D721Med (cell line): ENCODE measurements at places on chromosomes 13 and 19.

GRCh38 chr13:45297456-45298205 lies 43.4 kb downstream of the TPT1 start:
- DNase-seq = no peak

- DNase-seq = no peak
These were observed 9.3 kb upstream of the HIF3A start for GRCh38 chr19:46287585-46287984.

DNA sequence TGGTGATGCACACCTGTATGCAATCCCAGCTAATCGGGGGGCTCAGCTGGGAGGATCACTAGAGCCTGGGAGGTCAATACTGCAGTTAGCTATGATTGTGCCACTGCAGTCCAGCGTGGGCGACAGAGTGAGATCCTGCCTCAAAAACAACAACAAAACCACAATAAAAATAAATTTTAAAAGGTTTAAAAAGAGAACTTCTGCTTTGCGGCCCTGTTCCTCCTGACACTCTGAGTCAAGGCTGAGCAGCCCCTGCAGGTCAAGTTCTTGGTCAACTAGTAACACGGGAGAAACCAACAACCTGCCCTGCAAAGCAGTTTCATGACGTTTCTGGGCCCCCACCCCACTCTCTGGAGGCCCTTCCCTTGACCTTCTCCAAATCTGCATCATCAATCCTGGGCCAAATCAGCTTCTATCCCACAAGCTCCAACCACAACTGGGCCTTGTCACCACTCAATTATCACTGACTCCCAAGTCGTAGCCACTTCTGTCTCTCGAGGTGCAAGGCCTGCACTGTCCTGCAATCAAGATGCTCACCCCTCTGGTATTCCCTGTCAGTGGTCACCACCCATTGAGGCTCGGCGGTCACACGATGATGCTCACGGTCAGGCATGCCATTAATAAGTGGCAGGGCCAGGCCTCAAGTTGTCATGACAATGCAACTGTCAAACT lies 7.5 kb downstream of the ELAVL1 start:
- no peak for DNase-seq

DNA sequence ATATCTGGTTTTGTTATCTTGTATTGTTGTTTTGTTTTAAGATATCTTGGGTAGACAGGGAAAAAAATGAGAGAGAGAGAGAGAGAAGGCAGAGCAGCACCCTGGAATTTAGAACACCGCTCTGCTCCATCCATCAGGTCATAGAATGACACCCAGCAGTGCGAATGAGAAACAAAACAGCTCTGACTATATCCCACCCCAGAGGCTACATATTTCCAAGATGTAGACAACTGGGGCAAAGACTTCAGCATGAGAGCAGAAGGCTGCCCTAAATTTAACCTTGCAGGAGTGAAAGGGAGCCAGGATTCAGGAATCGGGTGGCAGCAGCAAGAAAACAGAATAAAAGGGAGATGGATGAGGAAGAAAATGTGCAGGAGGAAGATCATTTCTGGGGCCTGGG lies 46.5 kb downstream of the TNFSF13B start:
- DNase-seq = no peak

DNA sequence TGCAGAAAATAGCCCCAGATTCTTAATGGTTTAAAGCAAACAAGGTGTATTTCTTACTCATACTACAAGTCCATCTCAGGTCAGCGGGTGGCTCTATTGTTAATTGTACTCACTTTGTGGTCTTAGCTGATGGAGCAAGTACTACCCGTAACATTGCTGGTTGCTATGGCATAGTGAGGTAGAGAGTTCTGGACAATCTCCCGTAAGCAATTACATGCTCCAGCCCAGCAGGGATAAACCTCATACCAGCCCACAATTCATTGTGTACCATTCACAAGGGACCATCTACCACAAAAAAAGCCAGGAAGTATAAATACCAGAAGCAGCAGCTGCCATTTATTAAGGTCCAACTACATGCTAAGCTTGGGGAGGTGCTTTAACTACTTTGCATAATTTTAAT lies 167.1 kb downstream of the PCDH9 start:
- DNase-seq = no peak

GRCh38 chr13:49235856-49236431 lies 11.8 kb upstream of the CDADC1 start:
- DNase-seq = no peak

- no peak for DNase-seq
These were observed 12.0 kb upstream of the USP12 start for GRCh38 chr13:27183561-27184147.

- no peak for DNase-seq
These were observed 193.9 kb downstream of the RBM26 start for GRCh38 chr13:79212064-79212619.

DNA sequence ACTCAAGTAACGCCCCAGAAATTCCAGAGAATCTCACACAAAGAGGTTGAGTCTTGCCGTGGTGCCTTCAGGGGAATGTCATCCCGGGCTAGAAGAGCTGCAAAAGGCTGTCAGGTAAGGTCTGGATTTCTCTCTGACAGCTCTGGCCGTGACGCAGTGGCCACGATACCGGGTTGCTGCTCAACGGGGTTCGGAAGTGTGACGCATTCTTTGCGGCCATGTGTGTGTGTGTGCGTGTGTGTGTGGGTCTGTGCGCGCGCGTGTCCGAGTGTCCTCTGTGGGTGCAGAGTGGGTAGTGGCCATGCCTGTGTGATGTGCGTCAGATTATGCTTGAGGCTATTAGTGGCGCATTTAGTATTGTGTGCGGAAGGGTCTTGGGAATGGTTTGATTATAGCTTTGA lies 306 bp downstream of the ZNF540 start:
- no peak for DNase-seq

- DNase-seq = no peak
These were observed 124.1 kb downstream of the DCLK1 start for GRCh38 chr13:36006894-36007675.

DNA sequence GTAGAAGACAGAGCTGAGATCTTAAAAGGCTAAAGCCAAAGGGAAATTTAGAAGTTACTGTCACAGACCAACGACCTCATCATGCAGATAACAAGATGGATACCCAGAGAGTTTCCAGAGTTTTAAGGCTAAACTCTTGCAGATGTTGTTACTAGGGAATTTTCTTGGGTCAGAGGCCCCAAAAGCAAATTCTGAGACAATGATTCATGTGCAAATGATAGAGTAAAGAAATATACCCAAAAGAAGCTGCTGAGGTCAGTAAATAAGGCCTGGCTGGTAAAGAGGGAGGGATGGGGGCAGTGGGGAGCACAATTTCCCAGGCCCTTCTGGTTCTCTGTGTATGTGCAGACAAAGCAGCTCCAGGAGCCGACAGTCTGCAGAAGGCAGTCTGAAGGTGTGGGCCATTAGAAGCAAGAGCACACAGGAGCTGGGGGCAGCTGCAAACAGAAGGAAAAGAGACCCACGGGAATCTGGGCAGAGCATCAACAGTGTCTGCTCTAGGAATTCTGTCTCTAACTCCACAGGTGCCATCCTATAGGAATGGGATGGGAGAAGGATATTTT lies 330.8 kb downstream of the TBC1D4 start:
- DNase-seq = no peak

- no peak for DNase-seq
These were observed 457.1 kb downstream of the KLF12 start for GRCh38 chr13:73677048-73677601.

- DNase-seq = no peak
These were observed 84.0 kb downstream of the LACC1 start for GRCh38 chr13:43963726-43964125.

- DNase-seq = no peak
These were observed 5.3 kb upstream of the GPR183 start for GRCh38 chr13:99312493-99312883.

- no peak for DNase-seq
These were observed 14.2 kb downstream of the KLF5 start for GRCh38 chr13:73073050-73073449.

DNA sequence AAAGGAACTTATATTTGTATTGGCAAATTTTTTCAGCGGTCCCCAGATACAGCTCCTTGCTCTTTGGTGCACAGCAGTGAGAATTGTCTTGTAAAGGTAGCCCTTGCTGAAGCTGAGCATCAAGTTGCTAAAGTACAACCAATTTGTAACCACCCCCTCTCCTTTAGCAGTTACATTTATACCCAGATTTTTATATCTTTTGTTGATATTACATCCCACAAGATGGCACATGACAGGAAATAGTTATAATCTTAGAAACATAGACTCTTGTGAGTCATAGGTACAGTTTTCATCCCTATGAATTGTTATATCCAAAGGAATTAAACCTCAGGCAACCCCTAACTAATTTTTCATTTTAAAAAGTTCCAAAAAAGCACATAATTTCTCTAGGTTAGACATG lies 523.0 kb upstream of the SLITRK1 start:
- no peak for DNase-seq

- DNase-seq = peak; percentile 90
These were observed at the start of gene ZNF776 for GRCh38 chr19:57746580-57747471. ZNF776 (plus strand) TSS chr19:57746815; CDS start chr19:57747059, 244 bp downstream.

DNA sequence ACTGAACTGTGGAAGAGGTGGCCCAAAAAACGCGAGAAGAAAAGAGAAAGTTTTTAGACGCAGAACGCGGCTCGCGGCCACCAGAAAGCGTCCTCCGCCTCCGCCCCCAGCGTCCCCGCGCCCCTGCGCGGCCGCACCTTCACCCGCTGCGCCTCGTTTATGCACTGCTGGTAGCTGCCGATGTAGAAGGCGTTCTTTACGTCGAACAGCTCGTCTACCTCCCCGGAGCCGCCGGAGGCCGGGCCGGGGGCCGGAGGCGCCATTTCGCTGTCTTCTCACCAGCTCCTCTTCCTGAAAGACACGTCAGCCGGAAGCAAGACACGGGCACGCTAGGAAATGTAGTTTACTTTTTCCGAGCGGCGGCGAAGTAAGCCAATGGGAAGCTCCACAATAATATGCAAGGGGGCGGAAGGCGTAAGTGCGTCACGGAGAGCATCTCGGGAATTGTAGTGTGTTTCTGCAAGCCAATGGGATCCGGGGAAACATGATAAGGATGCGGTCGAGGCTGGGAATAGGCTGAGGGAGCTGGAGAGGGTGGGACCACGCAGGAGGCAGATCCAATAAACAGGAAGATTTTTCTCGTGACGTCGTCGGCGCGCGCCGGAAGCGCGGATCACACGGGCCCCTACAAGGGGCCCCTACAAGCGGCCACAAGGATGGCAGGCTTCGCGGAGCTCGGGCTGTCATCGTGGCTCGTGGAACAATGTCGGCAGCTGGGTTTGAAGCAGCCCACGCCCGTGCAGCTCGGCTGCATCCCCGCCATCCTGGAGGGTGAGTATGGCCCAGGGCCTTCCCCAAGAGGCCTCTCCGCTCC lies at the start of the genes COPE and DDX49:
Gene COPE, minus strand, starts transcription at position 302 of the 814 bp plus-strand sequence. Its CDS starts 39 bp downstream, at position 263.
Gene DDX49, plus strand, starts transcription at position 630 of the 814 bp plus-strand sequence. Its CDS starts 27 bp downstream, at position 657.
- DNase-seq = peak; percentile 98

- DNase-seq = no peak
These were observed 863.9 kb upstream of the GPC6 start for GRCh38 chr13:92362717-92363116.
